CD4-positive, alpha-beta memory T cell (primary cell): ENCODE measurements at places on chromosomes 7 and 10.

DNA sequence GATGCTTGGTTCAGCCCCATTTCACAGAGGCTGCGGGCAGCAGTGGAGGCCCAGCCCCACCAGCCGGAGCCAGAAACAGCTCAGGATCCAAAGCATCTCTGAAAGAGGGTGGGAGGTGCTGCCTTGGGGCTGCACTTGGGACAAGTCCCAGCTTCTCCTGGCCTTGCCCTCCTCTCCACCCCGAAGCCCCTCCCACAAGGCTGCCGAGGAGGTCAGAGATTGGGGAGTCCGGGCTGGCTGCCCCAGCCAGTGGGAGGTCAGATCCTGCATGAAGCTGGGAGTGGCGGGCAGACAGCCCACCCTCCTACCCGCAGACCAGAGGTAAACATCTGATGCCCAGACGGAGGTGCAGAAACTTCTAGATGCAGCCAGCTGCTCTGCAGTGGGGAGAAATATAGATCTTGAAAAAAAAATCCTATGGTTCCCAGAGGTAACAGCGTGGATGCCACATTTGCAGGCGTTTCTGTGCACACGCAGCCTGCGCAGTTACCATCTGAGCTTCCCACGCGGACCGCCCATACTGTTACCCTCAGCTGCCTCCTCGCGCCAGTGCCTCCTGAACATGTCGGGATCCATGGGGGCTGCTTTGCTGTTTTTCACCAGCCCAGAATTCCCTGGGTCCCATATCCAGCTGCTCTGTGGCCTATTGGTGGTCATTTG, 36.9 kb upstream of the GNA12 start:
- no peak for DNase-seq

- DNase-seq, result no peak
Observed at GRCh38 chr7:139588632-139589031, 65.1 kb downstream of the CLEC2L start.

- DNase-seq, result no peak
Observed at GRCh38 chr10:29012926-29013554, 275.8 kb upstream of the LYZL1 start.

DNA sequence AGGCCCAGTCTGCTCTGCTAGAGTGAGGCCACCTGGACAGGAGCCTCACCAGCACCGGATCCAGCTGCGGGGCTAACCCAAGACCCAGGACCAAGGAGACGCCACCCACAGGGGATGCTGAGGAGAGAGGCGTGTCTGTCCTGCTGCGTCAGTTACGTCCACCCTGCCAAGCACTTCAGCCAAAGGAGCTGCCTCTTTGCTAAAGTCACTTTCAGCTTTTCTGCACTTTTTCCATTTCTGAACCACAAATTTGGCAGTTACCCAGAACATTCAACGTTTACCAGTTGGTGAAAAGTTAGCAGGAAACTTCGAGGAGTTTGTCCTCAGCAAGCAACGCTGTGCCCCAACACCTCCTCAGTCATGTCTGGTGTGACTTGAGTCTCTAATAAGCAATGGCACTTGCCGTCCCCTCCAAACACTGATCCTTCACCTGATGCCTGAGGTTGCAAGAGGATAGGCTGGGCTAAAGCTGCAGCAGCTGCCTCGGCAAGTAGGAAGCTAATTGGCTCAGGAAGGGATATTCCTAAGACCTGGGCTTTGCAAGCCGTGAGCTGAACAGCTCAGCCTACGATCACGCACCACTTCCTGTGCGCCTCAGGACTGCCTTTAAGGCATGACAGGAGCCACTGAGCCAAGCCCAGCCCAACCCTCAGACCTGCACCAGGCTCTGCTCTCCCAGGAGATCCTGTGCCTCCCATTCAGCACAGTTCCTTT, 40.1 kb downstream of the KCNH2 start:
- peak; percentile 47 for DNase-seq

DNA sequence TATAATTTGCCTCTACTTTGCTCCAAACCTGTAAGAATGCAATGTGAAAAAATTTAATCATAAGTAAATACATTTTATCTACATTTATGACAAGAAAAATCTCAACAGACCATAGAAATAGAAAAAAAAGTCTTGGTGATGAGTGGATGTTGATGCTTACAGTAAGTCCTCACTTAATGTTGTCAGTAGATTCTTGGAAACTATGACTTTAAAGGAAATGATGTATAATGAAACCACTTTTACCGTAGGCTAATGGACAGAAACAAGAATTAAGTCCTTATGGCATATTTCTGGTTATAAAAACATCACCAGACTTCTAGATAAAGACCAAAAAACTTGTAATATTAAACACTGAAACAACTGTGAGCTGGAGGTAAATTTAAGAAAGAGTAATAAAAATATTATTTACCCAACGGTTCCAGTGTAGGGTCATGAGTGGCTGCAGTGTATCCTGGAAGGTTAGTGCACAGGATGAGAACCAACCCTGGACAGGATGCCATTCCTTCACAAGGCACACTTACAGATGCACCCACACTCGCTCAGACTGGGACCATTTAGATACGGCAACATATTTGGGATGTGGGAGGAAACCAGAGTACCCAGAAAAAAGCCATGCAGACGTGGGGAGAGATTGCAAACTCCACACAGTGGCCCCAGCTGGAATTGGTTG, 76.3 kb downstream of the GLCCI1 start:
- no peak for DNase-seq

DNA sequence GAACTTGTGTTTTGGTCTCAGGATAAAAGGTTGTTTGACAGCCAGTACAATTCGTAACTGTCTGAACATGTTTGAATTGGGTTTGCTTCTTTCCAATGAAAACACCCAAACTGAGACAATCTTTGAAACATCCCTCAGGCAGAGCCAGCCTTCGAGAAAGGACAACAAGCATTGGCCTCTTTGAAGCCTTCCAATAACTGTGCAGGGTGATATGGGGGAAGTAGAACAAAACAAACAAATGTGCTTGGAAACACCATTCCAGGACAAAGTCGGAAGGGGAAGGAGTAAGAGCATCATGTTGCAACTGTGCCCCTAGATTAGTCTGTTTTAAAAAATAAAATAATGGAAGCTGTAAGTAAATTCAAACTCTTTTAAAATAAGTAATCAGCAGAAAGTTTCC, 39.5 kb downstream of the IL2RA start:
- no peak for DNase-seq

DNA sequence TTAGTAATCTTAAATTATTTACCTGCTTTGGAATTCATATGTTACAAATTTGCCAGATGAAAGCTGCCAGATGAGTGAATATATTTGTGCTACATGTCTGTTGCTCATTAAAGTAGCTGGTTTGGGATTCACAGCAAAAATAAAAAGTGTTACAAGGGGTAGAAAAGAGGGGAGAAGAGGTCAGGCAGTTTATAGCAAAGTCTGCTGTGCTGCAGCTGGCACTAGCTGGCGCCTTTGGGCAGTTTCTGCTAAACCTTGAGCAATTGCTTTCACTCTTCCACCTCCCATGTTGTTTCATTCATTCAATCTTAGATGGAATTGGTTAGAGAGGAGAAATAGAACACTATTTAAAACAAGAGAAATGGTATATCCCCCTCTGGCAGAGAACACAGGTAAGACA, 404.1 kb upstream of the LRGUK start:
- no peak for DNase-seq

- DNase-seq, result no peak
Observed at GRCh38 chr10:33900596-33900995, 566.1 kb upstream of the NRP1 start.

GRCh38 chr10:6089334-6090219, 743 bp downstream of the RBM17 start:
- DNase-seq, result peak; percentile 25

GRCh38 chr7:24932815-24933214, 47.2 kb downstream of the OSBPL3 start:
- no peak for DNase-seq

GRCh38 chr10:43122826-43123225, 15.4 kb upstream of the CSGALNACT2 start:
- DNase-seq, result no peak

GRCh38 chr10:633279-634245, 55.9 kb downstream of the DIP2C start:
- no peak for DNase-seq

GRCh38 chr7:131897016-131897789, 340.8 kb upstream of the PODXL start:
- DNase-seq, result no peak

DNA sequence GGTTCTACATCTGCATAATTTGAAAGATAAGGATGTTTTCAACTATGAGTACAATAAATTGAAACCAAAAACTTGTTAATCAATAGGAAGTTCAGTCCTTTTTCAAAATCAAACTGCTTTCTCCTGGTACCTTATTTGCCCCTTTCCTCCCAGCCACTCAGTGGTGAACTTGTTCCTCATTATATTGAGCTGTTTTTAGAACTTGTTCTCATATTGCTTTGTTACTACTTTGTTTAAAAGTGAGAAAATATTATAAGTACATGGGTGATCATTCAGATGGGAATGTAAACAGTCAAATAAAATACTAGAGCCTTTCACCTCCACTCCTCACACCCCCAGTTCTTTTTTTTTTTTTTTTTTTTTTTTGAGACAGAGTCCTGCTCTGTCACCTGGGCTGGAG, 17.2 kb downstream of the UBE3C start:
- no peak for DNase-seq

DNA sequence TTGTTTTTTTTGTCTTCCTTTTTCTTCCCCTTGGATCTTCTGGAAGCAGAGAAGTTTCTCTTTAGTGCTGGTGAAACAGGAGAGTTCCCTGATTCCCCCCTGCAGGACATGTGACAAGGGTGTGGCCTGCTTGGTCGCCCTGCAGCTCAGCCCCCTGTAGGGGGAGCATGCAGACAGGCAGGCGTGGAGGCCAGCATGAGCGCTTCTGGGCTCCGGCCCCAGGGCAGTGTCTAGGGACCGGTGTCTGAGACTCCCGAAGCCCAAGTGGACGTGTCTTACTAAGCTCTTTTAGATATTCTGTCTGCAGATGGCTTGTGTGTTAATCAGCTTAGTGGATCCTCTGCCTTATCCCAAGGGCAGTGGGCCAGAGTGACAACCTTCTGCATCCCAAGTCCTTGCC, 26.1 kb downstream of the PRSS58 start:
- no peak for DNase-seq

DNA sequence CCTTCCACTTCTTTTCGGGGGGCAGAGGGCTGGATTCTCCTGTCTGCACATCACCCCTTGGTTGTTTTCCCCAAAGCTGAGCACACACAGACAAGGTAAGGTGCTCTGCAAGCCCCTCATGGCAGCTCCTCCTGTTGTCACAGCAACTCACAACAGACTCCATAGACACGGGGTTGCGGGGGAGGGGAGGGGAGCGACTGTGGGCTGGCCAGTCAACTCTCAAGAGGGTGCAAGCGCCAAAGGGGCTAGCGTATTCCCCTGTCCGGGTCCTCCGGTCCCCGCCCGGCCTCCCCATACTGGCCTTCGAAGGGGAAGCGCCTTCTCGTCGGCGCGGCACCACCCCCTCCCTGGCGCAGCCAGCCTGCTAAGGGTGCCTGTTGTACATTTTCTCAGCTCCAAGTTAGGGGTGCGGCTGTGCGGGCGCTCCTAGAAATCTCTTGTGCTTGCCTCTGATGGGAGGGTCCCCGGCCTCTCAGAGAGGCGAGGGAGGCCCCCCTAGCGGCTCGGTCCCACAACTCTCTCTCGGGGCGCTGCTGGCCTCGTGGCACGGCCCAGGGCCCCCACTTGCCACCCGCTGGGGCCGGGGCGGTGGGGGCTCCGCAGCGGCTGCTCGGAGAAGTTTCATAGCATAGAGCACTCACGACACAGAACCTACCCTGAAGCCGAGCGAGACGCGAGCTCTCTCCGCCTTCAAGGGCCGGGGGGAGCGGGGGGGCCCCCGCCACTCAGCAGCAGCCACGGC, 498 bp downstream of the RHOBTB1 start:
- no peak for DNase-seq

DNA sequence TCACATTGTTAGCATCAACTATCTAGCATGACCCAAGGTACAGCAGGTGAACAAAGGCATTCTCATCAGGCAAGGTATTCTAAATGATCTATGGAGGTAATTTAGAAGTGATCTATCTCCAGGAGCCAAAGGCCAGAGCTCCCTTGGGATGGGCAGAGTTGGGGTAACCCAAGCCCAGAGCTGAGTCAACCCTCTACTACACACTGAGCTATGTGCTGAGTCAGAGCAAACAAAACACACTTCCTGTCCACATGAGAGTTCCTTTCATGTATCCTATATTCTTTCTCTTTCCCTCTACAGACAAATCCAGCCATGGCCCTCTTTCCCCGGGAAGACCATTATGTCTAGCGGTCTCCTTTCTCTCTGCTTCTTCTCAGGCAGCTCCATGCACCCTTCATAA, 68.2 kb upstream of the AGK start:
- DNase-seq, result no peak

- DNase-seq, result no peak
Observed at GRCh38 chr10:3467052-3467951, 294.7 kb upstream of the PITRM1 start.

GRCh38 chr7:18520450-18521235, 25.1 kb downstream of the HDAC9 start:
- no peak for DNase-seq
